ENCODE measurements at places on chromosomes 4 and X.

DNA sequence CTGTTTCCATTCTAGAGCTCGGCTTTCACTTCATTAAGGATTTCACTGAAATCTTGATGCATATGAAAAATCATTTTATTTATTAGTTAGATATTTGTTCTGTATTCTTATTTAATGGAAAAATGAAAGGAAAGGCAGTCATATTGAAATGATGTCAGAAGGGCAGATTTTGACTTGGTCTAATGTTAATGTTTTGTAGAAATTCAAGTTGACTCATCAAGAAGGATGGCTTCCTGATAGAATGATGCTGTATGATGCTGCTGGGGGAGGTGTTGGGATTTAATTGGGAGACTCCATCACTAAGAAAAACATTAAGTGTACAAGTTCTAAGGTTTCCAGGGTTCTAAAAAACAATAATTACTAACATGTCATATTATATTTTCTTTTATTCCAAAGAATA lies 204.8 kb downstream of the PDGFC start:
- no peak for DNase-seq

DNA sequence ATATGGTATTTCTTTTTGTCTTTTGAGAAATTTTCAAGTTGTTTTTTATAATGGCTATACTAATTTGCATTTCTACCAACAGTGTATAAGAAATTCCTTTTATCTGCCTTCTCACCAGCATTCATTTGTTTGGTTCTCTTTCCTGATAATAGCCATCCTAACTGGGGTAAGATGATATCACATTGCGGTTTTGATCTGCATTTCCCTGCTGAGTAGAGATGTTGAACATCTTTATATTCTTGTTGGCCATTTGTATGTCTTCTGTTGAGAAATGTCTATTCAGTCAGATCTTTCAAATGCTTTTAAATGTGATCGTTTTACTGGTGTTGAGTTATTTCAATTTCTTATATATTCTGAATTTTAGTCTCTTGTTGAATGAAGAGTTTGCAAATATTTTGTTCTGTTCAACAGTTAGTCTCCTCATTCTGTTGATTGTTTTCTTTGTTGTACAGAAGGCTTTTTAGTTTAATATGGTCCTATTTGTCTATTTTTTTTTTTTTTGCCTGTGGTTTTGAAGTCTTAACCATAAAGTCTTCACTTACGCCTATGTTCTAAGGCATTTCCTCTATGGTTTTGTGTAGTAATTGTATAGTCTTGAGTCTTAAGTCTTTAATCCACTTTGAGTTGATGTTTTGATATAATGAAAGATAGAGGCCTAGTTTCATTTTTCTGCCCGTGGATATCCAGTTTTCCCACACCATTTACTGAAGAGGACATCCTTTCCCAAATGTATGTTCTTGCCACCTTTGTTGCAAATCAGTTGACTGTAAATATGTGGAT lies 1566.9 kb downstream of the STIM2 start:
- no peak for DNase-seq

DNA sequence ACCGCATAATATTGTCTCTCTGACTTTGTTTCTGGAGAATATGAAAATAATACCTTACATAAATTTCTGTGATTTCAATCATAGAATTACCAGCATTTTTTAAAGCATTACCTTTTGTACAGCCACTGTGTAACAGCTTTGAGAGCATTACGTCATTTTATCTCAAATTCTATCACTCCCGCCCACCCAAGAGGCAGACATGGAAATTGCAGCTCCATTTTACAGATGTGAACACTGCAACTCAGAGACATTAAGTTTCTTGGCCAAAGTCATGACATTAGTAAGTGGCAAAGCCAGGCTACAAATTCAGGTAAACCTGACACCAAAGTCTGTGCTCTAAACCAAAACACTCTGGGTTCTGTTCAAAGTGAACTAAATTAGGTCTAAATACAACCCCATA lies 33.6 kb upstream of the KDR start:
- DNase-seq = no peak

- no peak for DNase-seq
Measured at GRCh38 chr4:140260227-140260626, 106.2 kb upstream of the MAML3 start.

DNA sequence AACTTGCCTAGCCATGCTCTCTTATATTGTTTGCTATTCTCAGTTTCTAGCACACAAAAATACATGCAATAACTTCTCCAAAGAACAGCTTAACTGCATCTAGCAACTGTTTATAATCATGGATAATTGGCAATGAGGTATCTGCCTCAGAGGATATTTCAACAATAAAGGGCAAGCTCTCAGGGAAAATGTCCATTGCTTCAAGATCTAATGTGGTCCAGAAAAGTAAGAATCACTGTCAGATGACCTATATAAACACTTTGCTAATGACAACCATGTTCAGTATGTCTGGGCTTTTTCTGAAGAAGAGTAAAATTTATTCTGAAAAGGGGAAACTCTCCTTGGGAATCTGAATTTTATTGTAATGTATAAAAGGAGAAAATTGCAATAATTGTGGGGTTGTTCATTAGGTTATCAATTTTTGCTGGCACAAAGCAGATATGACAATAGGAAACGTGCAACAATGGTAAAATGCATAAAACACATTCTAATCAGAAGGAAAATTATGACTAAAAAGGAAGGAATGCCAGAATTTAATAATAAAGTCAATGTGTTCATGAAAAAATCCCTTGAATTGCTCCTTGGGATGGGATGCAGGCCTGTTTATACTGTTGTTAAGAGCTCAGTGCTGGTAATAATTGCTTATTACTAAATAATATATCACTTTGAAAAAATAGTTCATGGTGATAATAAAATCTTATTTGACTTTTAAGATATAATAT lies 90.3 kb downstream of the ANTXR2 start:
- DNase-seq = no peak

DNA sequence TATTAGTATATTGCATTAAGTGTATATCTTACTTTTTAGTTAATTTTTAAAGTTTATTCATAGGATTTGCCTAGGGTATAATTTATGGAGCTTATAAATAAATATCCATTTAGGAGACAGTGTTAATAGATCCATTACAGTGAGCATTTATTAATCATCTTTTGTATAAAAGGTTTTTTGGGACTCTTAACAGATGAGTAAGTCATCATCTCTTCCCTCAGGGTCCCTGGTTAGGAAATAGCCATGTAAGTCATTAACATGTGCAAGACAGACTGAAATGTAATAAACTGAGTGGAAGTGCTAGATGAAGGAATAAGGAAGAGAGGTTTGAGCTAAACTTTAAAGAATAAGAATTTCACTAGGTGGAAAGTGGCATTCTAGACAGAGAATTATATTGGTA lies 69.2 kb downstream of the PAQR3 start:
- no peak for DNase-seq
